ENCODE measurements at places on chromosomes 16 and 17. TPM values are rescaled to one million over a fixed set of nuclear protein-coding genes. Genes with fewer than 3 reads are reported as not detected.

Gene CHD9
- total RNA-seq: 12.0 TPM

Gene KRTAP4-5
- total RNA-seq: not detected

Gene SLC35G6
- not detected for total RNA-seq

Gene CA4
- not detected for total RNA-seq

GRCh38 chr16:87952751-87953150, 1.5 kb downstream of the BANP start:
- DNase-seq: no peak

Gene JPH3
- total RNA-seq: 7.4 TPM

Gene LDHD
- total RNA-seq: not detected

DNA sequence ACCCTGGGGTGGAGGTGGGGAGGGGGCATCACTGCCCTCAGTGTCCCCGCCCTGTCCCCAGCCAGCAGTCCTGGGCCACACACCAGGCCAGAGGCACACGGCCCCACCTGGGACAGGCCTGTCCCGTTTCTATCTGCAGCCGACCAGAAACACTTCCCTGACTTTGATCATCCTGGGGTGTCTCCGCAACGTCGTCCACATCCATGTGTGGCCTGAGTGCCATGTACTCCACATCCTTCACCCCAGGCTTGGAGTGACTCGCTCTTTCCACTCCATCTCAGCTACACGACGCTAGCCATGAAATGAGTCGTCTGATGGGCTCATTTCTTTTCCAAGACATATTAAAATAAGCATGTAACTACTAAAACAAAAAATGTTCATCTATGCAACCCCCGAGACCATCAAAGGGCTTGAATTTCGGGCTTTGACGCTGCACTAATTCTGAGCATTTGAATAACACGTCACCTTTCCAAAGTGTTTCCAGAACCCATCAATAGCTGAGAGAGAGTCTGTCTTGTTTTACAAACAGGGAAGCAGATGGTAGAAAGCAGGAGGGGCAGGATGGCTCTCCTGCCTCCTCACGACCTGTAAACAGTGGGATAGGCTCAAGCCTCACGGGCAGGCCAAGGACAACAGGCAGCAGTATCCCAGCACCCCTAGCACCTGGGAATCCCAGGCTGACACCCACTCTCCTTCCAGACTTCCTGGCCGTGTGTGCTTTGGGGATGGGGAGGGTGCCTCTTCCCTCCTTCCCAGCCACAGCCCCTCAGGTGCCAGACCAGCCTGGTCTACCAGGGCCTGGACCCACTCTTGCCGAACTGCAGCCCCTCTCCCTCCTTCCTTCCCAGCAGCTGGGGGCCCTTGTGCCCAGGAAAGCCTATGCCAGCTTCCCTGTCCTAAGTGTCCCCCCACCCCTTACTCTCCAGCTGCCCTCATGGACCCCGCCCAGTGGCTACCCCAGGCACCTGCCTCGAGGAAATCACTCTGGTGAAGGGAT, 20.0 kb upstream of the RASD1 start:
- DNase-seq: peak; percentile 80

DNA sequence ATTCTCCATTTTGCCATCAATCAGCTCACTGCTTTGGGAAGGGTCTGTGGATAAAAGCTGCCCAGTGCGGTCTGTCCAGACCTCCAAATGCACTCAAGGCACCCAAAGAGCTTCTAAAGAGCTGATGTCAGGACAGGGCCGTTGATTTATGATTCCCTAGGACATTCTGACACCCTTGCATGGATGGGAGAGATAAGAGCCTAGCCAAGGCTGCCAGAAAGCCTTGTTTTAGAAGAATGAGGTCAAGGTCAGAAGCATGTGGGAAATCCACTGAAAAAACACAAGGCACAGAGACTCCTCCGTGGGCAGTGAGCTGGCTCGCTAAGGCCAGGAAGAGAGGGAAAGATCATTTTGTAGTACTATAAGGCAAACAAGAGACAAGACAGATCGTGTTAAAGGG, 214.0 kb downstream of the CDH11 start:
- no peak for DNase-seq

Gene TUBB3
- 135 TPM for total RNA-seq

Gene MARCHF10
- total RNA-seq: not detected

DNA sequence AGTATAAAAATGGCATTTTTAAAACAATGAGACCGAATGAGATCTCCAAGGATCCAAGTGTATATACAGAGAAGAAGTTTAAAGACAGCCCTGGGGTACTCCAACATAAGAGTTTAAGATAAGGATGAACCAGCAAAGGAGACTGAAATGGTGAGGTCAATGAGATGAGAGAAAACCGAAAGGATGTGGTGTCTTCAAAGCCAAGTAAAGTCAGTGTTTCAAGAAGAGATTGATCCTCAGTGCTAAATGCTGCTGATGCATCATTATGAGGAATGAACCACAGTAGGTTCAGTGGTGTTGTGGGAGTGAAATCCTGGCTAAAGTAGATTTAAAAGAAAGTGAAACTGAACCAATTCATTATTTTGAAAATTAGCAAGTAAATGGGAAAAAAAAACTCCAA, 38.1 kb upstream of the NLK start:
- no peak for DNase-seq

DNA sequence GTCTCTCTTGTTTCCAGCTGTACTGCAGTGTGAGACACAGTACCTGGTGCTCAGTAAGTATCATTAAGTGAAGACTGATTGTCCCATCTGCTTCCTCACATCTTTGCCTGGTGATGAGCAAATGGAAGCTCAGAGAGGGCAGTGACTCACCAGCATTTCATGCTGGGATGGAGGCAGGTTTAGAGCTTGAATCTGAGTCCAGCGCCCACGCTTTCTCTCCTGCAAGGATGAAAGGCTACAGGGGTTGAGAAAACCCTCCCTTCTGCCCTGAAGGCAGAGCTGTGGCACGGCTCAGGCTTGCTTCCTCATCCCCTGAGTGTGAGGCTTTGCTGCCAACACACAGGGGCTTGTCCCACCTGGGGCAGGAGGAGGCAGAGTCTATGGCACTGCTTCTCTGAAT, 1.5 kb upstream of the RNF112 start:
- peak; percentile 89 for DNase-seq

GRCh38 chr16:1106659-1107058, 10.6 kb upstream of the C1QTNF8 start:
- DNase-seq: no peak

- DNase-seq: no peak
Observed at GRCh38 chr17:73742948-73743381, 98.7 kb upstream of the SDK2 start.

DNA sequence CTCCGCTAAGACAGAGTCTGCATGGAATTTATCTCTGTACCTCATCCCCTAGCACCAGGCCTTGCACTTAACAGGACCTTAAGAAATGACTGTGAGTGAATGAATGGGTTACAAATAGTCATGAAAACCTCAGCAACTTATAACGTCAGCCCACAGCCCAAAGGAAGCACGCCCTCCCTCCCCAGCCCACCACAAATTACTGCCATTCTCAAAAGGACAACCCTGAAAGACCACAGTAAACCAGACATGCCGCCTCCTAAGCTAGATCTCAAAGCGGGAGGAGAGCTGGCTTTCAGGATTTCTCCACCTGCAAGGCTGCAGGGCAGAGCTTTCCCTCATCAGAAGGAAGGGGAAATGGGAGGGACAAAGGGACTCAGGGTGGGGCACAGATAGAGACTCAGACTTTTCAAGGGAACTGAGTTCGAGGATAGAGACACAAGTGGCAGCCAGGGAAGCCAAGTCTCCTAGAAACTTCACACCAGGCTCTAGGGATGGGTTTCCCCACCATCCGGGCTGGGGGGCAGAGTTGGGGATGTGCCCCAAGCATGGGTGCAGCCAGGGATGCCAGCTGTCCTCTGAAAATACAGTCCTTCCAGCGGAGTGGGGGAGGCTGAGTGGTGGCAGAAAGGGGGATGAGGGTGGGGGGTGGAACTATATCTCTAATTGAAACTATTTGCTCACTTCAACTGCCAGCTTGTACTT, 56.7 kb downstream of the PLXDC1 start:
- no peak for DNase-seq

GRCh38 chr16:21625026-21625425, 25.6 kb downstream of the METTL9 start:
- DNase-seq: no peak

- no peak for DNase-seq
Observed at GRCh38 chr16:56493815-56494214, 26.0 kb downstream of the BBS2 start.

Gene CCL16
- total RNA-seq: not detected

Gene NAGS
- total RNA-seq: 0.09 TPM

- DNase-seq: no peak
Observed at GRCh38 chr16:81384006-81384405, 60.6 kb upstream of the CMIP start.

- DNase-seq: no peak
Observed at GRCh38 chr17:51279183-51279582, 18.8 kb downstream of the UTP18 start.

DNA sequence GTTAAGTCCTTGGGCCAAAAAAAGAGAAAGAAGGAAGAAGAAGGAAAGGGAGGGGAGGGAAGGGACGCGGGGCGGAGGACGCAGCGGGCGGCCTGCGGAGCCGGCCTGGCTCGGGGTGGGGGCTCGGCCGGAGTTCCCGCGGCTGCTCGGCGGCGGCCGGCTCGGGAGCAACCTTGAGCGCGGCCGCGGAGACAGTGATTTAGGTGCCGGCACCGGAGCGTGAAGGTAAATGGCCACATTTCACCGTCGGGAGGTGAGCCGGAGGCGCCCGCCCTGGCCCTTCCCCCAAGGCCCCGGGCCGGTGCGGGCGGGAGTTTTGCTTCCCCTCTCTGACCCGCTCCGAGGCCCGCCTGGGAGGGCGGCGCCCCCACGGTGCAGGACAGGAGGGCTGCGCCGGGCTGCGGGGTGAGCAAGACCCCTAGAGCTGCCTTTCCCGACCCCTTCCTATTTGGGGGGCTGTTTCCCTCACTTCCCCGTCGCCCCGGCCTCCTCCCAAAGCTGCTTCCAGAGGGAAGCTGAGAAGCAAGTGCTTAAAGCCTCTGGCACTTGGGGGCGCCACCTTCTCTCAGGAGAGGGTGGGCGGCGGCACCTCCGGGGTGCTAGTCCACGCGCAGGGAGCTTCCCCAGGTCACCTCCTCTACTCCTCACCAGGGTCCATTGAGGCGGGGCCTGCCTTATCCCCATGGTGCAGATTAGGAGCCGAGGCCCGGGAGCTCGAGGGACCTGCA, 56.5 kb downstream of the MRM1 start:
- peak; percentile 31 for DNase-seq

Gene VWA3A
- total RNA-seq: not detected

Gene FOXJ1
- total RNA-seq: not detected

- peak; percentile 54 for DNase-seq
Observed at GRCh38 chr17:27760069-27760885, 40.1 kb downstream of the NOS2 start.

- no peak for DNase-seq
Observed at GRCh38 chr16:64250866-64251265, 871.0 kb downstream of the CDH11 start.

Gene TEX19
- not detected for total RNA-seq

GRCh38 chr16:56228476-56228875, 37.2 kb downstream of the GNAO1 start:
- no peak for DNase-seq

GRCh38 chr16:62545039-62545438, 508.8 kb upstream of the CDH8 start:
- DNase-seq: no peak

Gene CTF1
- 0.33 TPM for total RNA-seq

Gene ANKRD40CL
- total RNA-seq: not detected

Gene TBC1D3I
- not detected for total RNA-seq

GRCh38 chr17:8016632-8017424, 14.4 kb downstream of the GUCY2D start:
- peak; percentile 44 for DNase-seq

Gene PPY
- total RNA-seq: not detected

Gene PLA2G10
- not detected for total RNA-seq

- no peak for DNase-seq
Observed at GRCh38 chr17:19979917-19980770, 2.5 kb upstream of the AKAP10 start.

Gene SLC7A5
- 24.9 TPM for total RNA-seq

GRCh38 chr17:46200197-46200596, 7.0 kb upstream of the KANSL1 start:
- no peak for DNase-seq

DNA sequence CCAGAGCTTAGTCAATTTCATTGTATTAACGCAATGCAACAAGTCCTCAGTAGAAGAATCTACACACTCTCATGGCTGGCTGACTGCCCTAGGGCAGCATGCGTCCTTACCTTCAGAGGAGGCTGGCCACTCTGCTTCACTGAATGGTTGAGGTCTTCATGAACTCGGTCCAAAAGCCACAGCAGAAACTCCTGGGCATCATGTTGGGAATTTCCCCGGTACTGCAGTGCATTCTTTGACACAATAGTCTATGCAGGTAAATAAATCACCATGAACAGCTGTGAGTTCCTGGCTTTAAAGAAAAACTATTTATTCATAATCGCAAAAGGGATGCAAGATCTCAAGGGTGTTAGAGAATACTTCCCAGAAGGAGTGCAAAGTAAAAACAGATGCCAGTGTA, 41.3 kb downstream of the USP31 start:
- no peak for DNase-seq

- DNase-seq: no peak
Observed at GRCh38 chr16:57473176-57473840, 10.8 kb downstream of the POLR2C start.

DNA sequence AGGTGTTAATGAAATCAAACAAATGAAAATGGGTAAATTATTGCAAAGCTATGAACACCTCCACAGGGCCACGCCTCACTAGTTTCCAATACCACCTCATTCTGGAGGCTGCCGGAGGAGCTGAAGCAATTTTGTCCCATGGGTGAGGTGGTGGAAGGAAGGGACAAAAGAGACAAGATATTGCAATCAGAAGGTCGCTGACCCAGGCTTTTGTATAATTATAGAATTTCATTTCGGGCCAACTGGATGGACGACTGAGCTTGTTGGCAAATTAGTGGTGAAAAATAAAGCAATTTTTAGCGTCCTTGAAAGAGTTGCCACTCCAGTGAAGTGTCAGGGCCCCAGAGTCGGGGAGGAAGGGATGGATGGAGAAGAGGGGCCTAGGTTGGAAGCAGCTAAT, 147.9 kb downstream of the CYLD start:
- no peak for DNase-seq

Gene CD300LG
- not detected for total RNA-seq

Gene CDH3
- total RNA-seq: under 0.01 TPM
